Activated CD4-positive, CD25-positive, alpha-beta regulatory T cell treated with anti-CD3 and anti-CD28 coated beads, Interleukin-2, amount 50 U/mL, for 16 hours (primary cell): ENCODE measurements at places on chromosomes 12 and 14.

DNA sequence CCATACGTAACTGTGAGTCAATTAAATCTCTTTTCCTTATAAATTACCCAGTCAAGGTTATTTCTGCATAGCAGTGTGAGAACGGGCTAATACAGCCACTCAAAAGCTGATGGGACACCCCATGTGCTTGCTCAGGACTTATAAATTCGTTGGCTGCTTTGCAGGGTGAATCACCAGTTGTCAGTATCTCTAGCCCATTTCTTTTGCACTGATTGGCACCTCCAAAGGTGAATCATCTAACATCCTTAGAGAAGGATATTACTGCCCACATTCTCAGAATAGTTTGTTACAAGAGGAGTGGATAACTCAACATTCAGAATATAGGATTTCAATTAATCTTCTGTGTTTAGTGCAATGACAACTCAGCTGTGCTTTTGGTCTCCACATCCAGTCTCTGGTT is 601.5 kb downstream of the KCNH5 start:
- no peak for DNase-seq

GRCh38 chr12:131783915-131784541 is 44.2 kb upstream of the MMP17 start:
- DNase-seq: no peak

GRCh38 chr12:88973998-88974397 is 378.3 kb downstream of the DUSP6 start:
- no peak for DNase-seq

GRCh38 chr14:37746140-37746832 is 150.9 kb downstream of the TTC6 start:
- no peak for DNase-seq

- no peak for DNase-seq
These were observed 438.9 kb upstream of the FAR2 start for GRCh38 chr12:28709986-28710685.

DNA sequence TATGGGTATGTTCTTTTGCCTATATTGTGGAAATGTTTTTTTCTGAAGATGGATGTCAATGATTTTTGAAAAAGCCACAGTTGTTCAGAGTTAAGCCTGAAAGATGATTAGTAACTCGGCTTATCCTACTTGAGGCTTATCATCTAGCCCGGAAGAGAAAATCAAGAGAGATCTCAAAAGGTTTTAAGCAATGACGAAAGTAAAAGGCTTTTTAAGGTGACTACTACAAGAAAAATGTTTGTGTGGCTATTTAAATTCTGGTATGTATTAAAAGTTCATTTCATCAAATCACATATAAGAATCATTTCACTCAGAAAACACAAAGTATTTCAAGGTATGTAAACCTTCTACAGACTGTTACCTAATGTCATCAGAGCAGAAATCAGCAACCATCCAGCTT is 40.2 kb downstream of the HEATR5A start:
- DNase-seq: no peak

GRCh38 chr12:51262758-51263177 is 7.4 kb downstream of the SMAGP start:
- DNase-seq: no peak

GRCh38 chr14:65237023-65237814 is 134.9 kb upstream of the MAX start:
- DNase-seq: no peak

DNA sequence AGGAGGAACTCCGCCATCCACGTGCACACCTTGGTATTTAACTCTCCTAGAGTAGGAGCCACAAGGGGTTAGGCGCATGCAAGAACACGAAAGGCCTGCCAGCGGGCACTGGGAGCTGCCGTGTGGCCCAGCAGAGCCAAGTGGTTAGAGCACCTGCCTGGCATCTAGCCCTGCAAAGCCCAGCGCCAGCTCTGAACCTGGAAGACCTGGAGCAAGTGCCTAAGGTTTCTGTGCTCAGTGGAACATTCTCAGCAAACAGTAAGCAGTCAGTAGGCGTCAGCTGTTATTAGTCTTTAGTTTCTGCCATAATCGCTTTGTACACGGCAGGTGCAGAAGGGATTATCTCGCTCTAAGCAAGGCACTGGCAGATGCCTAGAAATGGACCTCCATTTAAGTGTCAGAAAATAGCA is 55.4 kb downstream of the SETD3 start:
- DNase-seq: no peak

DNA sequence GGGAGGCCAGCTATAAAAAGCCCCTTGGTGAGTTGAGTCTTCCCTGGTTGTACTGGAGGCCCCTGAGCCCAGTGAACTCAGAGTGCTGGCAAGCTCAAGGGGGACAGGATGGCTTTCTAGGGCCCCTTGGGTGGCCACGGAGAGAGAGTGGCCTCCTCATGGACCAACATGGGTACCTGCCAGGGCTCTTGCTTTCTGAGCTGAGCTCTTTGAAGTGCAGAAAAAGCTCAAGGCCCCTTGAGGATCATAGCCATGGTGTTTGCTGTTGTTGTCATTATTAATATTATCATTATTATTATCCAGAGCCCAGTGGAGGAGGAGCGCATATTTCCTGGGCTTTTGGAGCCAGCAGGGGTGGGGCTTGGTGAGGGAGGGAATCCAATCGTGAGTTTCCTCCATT is 6.7 kb downstream of the RNFT2 start:
- no peak for DNase-seq

DNA sequence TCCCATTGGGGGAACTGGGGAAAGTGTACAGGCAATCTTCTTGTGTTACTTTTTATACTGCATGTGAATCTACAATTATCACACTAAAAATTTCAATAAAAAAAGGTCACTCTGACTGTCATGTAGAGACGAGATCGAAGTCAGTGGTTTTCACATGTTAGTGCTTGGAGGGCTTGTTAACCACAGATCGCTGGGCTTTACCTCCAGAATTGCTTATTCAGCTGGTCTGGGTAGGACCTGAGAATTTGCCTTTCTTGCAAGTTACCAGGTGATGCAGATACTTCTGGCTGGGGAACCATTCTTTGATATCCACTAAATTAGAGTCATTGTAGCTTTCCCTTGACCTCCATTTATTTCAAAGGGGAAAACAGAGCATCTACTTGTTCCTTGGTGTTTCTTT is 62.8 kb upstream of the SLC38A4 start:
- no peak for DNase-seq

DNA sequence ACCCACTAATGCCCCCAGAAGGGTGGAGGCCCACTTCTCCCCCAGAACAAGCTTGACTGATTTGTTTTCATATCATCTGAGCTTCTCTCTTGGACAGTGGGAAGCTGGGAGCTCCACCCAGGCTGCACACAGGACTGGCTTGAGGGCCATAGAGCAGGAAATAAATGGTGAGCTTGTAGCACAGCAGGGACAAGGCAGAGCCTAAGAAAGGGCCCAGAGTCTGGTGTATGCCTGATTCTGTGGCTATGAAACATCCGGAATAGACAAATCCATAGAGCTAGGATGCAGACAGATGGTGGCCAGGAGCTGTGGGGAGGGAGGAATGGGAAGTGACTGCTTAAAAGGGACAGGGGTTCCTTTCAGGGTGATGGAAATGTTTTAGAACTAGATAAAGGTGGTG is 79.0 kb downstream of the ARL6IP4 start:
- DNase-seq: no peak

GRCh38 chr12:111993292-111994150 is 19.4 kb downstream of the TMEM116 start:
- DNase-seq: no peak

GRCh38 chr12:27852117-27852516 is 72.1 kb upstream of the MANSC4 start:
- DNase-seq: no peak

DNA sequence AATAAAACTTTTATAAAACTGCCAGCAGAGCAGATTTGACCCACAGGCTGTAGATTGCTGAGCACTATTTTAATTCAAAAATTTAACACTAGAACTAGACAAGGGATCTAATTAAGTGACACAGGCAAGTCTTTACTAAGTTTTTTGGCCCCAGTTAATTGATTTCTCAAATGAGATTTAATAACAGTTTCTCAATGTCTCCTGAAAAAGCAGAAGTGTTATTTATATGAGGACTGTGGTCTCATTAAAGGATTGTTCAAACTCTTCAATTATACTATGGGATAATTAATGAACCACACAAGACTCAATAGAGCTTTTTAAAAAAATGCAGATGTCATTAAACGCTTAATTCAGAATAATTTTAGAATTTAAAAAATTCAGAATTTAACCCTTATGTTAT is 1.9 kb downstream of the HEATR5A start:
- DNase-seq: no peak
